KBM-7 (cell line): ENCODE measurements at places on chromosomes 16 and 17.

GRCh38 chr16:89599451-89599858 lies 14.0 kb upstream of the DPEP1 start:
- peak; percentile 67 for DNase-seq

- no peak for DNase-seq
Measured at GRCh38 chr17:4858068-4858881, 25.1 kb downstream of the MINK1 start.

DNA sequence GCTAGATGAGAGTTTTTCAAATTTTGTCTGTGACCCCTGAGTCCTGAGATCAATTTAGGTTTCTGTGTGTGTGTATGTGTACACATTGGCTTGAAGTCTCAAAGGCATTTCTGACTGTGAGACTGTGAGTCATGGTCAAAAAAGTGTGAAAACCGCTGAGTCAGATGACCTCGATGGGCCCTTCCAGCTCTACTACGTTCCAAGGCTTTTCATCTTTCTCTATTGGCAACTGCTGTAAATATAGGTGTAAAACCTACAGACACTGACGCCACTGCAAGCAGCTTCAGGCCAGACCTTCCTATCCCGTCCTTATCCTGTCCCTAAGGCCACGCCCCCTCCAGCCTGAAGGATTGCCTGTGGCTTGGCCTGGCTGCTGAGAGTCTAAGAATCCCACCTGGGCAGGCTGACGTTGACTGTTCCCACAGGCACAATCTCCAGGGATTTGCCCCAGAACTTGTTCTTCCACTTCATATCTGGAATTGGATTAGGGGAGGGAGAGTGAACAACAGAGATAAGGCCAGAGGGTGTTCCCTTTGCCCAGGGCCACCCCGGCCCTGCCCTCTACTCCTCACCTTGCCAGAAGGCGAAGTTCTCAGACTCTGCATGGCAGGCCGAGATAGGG lies 11.3 kb downstream of the OSBPL7 start:
- no peak for DNase-seq

DNA sequence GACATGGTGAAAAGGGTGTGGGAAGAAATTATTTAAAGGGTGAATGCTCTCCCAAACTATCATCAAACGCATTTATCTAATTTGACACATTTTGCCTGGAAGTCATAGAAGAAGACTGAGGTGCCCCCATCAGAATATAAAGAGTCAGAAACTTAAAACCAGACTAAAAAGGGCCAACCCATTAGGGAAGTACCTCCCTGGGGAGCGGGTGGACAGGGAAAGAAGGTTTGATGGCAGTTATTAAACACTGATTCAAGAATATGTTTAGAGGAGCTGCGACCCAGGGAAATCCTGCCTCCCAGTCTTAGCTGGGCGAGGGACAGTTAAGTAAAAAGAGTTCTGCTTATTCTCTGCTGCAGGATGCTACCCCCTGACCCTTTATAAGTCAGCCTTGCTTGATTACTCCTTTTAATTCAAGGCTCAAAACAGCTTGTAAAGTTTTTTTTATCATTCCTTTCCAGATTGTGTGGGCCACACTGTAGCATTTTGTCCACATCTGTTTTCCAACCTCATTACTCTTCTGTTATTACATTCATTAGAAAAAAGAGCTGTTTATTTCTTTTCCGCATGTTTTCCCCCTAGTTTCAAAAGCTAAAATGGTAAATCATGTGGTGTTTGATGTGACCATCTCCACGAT lies 138.5 kb upstream of the TBX2 start:
- no peak for DNase-seq

DNA sequence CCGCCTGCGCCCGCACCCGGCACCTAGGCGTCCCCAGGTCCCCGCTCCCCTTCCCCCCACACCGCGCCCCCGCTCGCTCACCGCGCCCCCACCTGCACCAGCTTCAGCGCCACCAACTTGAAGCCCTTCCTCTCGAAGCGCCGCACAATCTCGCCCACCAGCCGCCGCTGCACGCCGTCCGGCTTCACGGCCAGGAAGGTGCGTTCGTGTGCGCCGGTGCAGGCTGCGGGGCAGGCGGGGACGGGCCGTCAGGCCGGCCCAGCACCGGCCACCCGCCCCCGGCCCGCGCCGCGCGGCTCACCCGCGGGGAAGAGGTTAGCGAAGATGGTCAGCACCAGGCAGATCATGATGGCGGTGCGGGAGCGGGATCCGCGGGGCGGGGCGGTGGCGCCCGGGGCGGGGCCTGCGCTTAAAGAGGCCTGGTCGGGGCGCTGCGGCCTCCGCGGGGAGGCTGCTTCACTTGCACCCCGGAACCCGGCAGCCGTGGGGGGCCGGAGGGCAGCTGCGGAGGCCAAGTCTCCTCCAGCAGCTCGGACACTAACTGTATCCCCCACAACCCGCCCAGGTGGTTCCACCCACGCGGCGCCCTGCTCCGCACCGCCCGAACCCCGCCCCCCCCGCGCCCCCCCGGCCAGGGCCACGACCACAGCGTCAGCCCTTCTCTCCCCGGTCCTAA lies at the start of gene NME3:
Gene NME3 (minus strand): TSS at position 356 of the 676 bp plus-strand sequence. CDS start 9 bp downstream, at position 347.
- peak; percentile 19 for DNase-seq

DNA sequence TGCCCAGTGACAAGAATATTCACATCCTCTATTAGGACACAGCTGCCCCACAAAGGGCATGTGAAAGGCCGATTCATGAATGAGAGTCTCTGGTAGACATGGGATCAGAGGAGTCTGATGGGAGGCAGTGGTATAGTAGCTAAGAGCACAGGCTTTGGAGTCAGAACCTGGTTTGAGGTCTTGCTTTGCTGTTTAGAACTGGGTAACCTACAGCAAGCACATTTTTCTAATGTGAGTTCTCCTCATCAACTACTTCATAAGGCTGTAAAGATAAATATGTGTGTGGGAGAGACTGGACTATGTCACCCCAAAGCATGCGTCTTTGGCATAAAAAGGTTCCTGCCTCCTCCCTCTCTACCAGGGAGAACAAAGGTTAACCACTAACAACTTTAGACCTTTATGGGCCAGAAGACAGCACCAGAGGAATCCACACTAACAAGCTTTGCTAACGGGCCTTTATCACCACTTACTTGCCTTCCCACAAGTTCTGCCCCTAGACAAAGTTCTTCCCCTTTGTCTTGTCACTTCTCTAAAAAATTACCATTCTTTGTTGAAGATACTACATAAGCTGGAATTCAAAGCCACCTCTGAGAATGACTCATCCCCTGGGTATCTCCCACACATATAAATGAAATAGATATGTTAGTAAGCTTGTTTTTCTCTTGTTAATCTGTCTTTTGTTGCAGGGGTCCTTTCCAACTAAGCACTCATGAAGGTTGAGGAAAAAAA lies 21.1 kb downstream of the CDR2 start:
- peak; percentile 91 for DNase-seq
